ENCODE measurements at places on chromosomes 6 and 20.

GRCh38 chr20:48282591-48283228, 497.4 kb upstream of the SULF2 start:
- H3K36me3 ChIP-seq: no peaks in the 10 kb centered on the region
- no peaks in the 10 kb centered on the region for H3K27me3 ChIP-seq
- no peaks in the 10 kb centered on the region for H3K4me1 ChIP-seq
- no peak overlapping the region for H3K27ac ChIP-seq

DNA sequence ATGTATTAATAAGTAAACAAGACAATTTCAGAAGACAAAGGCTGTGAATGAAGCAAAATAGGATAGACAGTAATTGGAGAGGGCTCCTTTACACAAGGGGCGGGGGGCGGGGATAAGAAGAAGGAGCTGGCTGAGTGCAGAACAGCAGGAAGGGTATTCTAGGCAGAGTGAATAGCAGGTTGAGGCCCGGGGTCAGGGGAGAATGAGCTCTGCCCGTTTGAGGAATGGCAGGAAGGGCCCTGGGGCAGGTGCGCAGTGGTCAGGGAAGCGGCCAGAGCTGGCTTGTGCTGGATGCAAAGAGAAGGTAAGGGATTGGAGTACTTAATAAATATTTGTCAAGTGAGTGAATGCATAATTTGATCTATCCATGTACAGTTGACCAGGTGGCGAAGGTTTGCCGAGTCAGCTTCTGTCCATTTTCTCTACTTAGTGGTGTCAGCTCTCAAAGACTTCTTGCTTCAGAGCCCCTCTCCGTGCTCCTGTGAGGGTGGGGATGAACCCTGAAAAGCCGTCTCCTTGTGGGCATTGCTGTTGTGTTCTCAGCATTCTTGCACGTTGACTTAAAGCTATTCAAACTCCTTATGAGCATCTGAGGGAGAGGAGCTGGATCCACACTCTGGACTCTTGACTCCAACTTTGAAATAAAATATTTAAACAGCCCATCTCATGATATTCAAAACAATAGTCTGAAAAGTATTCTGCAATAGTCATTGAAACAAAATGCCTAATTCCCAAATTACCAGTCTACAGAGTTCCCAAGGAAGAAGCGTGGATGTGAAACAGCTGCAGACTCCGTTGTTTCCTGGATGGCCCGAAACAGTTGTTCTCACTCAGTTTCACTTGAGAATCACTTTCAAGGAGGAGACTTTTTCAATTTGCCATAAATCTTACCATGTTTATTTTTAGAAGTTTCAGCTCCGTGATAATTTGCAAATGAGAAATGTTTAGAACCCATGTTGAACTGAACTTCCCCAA, 105.1 kb downstream of the EDN3 start:
- H3K27me3 ChIP-seq: peaks cover 26% of the 10 kb centered on the region
- peaks cover 18% of the 10 kb centered on the region for H3K4me1 ChIP-seq
- DNase-seq: no peak
- no peak overlapping the region for H3K4me3 ChIP-seq

DNA sequence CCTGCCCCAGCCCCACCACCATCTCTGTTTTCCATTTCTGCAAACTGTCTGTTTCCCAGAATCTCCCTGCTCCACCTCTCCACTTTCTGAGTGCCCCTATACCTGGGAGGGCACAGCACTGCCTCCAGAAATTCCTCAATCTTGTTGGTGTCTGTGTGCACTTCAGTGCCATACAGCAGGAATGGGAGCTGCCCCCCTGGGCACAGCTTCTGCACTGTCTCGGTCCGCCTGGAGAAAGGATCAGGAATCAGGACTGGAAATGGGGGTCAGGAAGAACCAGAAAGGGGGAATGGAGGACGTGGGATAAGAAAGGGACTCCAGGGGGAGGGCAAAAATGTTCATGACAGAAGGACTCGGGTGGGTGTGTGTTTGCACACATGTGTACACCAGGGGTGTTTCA, 2.6 kb downstream of the CLIC1 start:
- no peaks in the 10 kb centered on the region for H3K27me3 ChIP-seq
- peak; percentile 4 for DNase-seq
- H3K4me3 ChIP-seq: peak overlapping the region; percentile 99
- peak overlapping the region; percentile 96 for H3K27ac ChIP-seq

GRCh38 chr6:123064038-123064437, 68.0 kb downstream of the CLVS2 start:
- DNase-seq: no peak
- no peak overlapping the region for H3K4me3 ChIP-seq
- H3K27ac ChIP-seq: no peak overlapping the region
- H3K27me3 ChIP-seq: no peaks in the 10 kb centered on the region
- no peaks in the 10 kb centered on the region for H3K36me3 ChIP-seq

- H3K27me3 ChIP-seq: no peaks in the 10 kb centered on the region
- no peak overlapping the region for H3K27ac ChIP-seq
- DNase-seq: no peak
- no peaks in the 10 kb centered on the region for H3K4me1 ChIP-seq
Measured at GRCh38 chr6:166581091-166581511, 5.4 kb downstream of the RAMACL start.

GRCh38 chr20:43940518-43941225, 26.0 kb downstream of the TOX2 start:
- H3K27me3 ChIP-seq: no peaks in the 10 kb centered on the region
- H3K4me3 ChIP-seq: no peak overlapping the region
- DNase-seq: no peak
- H3K36me3 ChIP-seq: no peaks in the 10 kb centered on the region

Data from B cell (primary cell).